DMS153 (cell line): ENCODE measurements at places on chromosomes 4 and X.

DNA sequence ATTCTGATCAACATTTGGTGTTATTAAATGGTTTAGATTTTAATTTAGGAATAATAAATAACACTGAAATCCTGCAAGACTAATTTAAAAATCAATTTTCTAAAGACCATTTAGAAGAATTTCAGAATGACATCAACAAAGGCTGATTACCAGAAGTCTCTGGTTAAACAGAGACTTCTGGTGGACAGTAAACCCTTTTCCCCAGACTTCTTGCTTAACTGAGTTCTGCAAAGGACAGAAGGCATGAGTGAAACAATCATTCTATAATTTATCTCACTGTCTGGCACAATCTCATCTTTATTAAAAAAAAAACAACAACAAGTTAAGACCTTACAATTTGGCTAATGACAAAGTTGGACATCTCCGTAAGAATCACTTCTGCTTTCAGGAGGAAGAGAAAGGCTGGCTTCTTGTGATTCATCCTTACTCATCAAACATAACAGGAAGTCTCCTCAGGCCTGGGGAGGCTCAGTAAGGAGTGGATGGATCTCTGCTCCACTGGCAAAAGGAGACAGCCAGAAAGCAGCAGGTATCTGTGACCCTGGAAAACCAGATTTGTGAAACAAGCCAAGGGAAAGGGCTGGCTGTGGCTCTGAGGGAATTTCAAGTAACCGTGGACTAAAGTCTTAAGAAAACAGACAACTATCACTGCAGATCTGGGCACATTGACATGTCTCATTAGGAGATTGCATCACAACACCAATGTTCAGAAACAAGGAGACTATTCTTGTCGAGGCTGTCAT, 908 bp upstream of the TLR6 start:
- no peak for DNase-seq

GRCh38 chrX:24782011-24782410, 88.3 kb downstream of the POLA1 start:
- no peak for DNase-seq

DNA sequence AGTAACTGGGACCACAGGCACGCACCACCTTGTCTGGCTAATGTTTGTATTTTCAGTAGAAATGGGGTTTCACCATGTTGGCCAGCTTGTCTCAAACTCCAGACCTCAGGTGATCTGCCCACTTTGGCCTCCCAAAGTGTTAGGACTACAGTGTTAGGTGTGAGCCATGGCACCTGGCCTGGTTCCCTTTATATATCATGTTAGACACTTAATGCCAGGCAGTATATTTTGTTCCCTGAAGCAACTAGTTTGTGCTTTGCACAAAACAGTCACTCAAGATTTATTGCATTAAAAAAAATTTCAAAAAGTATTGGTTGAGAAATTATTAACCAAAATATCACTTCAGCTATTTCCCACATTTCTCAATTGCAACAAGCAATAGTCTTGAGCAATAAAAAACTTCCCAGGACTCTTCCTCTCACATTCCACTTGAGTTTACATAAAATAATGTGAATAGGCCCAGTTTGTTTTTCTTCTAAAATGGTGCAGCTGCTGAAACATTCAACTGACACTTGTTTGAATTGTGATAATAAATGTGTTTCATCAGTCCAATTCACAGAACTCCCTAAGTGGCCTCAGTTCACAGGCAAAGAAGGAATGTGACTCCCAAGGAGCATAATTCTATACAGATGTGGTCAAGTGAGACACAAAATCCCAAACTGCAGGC, 22.7 kb downstream of the CXCL1 start:
- DNase-seq, result no peak

- no peak for DNase-seq
These were observed 30.8 kb downstream of the NOP14 start for GRCh38 chr4:2932321-2932950.

- no peak for DNase-seq
These were observed 23.6 kb downstream of the CPZ start for GRCh38 chr4:8615921-8616787.

DNA sequence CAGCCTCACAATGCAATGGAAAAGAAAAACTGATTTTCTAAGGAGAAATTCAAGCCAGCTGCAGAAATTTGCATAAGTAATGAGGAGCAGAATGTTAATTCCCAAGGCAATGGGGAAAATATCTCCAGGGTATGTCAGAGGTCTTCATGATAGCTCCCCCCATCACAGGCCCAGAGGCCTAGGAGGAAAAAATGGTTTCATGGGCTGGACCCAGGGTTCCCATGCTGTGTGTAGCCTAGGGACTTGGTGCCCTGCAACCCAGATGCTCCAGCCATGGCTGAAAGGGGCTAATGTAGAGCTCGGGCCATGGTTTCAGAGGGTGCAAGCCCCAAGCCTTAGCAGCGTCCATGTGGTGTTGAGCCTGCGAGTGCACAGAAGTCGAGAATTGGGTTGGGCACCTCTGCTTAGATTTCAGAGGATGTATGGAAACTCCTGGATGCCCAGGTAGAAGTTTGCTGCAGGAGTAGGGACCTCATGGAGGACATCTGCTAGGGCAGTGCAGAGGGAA, 53.5 kb upstream of the TEX13C start:
- DNase-seq, result no peak

- no peak for DNase-seq
These were observed 565.7 kb upstream of the FAT1 start for GRCh38 chr4:187289371-187289770.

DNA sequence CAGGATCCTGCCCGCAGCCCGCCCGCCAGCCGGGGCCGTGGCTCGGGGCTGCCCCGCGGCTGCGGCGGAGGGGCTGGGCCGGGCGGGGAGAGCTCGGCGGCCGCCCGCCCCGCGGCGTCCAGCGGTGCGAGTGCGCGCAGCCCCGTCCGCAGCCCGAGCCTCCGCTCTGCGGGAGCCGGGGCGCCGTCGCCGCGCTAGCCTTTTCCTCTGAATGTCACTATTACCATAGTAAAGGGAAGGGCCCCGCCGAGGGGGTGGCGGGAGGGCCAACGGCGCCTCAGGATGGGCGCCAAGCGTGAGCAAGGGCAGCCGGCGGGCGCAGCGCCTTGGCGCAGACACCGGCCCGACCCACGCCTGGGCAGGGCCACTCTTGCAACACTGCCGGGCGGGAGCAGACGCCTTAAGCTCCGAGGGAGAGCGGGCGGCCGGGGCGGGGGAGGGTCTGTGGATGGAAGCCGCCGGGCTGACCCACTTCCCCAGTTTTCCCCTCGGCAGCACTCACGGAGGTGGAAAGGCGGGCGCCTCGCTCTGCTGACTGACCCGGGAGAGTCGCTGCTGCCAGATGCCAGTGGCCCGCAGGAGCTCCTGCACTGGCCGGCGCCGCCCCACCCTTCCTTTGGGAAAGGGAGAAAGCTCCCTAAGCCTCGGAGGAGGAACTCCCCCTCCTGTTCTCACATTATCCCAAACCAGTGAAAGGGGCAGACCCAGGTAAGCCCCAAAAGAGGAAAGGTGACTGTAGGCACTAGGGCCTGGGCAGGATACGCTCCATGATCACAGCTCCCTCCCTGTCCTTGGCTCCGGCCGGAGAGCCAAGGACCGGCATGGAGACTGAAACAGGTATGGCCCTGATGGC, 329.4 kb downstream of the HNRNPD start:
- DNase-seq, result peak; percentile 55

DNA sequence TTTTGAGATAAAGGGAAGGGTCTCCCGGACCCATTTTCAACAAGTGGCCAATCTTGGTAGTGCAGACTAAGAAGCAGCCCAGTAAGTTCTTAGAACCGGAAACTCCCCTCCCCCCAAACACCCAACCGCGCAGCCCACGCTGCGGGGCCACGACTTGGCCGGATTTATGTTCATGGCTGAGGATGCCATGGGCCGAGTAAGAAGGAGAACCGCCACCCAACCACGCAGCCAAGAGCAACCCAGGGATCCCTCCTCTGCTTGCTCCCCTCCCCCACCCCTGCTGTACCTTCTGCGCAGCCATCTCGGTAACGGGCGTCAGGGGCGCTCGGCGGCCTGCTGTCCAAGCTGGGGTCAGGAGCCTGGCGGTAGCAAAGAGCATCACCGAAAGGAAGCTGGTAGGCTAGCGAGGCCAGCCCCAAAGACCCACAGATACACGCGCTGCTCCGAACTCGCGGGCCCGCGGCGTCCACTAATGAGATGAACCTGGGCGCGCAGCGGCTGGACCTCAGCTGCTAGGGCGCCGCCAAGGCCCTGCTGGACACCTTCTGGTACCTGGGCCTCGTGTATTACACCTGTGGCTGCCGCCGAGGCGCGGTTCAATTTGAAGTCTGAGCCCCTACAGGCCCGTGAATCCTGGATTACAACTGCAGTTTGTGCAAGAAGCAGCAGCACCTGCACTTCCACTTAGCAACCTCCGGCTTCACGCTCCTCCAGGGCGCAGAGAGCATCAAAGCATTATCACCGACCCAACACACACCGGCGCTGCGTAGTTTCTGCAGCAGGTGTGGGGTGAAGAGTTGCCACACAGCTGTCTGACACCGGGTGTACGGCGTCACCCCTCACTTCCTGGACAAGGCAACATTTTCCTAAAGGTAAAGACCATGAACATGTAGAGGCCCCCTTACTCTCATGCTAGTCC, 63.4 kb downstream of the NUDT10 start:
- no peak for DNase-seq

DNA sequence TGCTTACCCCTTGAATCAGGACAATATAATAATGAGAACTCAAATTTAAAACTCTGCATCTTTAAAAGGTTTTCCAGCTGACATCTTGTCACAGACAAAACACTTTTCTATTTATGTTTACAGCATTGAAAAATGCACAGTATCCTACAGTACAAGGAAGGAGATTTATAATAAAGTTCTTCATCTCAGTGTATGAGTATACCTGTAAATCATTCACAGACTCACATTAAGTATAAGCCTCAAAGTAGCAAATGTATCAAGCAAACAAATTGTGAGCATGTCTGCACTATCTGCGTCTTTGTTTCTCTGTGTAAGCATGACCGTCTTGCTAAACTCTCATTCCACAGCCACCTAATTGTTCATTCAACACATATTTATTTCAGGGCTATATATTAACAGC, 52.8 kb downstream of the PPP1R2C start:
- DNase-seq, result no peak

DNA sequence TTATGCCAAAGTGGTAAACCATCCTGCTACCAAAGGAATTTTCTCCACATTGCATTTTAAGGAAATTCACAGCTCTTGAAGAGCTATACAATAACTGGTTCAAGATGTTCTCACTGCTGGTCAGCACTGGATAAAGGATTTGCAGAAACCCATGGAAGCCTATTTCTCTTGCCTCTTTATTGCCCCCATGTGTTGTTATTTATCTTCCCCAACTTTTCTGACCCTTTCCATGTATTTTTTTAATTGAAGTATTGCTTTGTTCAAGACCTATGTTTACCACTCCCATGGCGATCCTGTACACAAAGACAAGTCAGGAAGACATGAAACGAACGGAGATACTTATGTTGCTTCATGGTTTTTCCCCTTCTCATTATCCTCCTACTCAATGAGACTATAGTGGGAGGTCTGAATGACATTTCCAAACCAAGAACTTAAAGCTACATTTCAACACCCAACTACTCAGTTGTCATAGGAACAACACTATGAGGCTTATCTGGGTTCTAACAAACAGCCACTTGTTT, 566.4 kb upstream of the DIPK2B start:
- no peak for DNase-seq
